ENCODE measurements at places on chromosomes 11 and 22.

- no peak for DNase-seq
Observed at GRCh38 chr22:47203554-47203991, 441.1 kb downstream of the TBC1D22A start.

- DNase-seq = no peak
Observed at GRCh38 chr22:38141217-38141973, 30.9 kb upstream of the BAIAP2L2 start.

DNA sequence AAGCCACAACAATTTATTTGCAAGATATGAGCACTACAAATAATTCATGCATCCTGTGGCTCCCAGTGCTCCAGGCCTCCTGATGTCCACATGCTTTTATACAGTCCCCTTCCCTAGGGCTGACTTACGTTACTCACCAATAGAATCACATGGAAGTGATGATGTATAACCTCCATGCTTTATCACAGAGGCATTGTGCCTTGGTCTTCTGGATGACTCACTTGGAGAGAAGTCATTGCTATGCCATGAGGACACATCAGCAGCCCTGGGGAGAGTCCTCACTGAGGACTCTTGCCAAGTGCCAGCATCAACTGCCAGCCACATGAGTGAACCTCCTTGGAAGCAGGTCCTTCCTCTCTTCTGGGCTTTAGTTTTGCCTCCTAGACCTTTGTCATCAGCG, 22.0 kb upstream of the IGSF9B start:
- no peak for DNase-seq

- DNase-seq = no peak
Observed at GRCh38 chr22:17744430-17744829, 29.8 kb downstream of the BID start.

GRCh38 chr22:32961497-32961896, 96.7 kb downstream of the SYN3 start:
- DNase-seq = no peak

GRCh38 chr11:14361951-14362350, 3.0 kb upstream of the RRAS2 start:
- no peak for DNase-seq

GRCh38 chr22:48663297-48663696, 1164.4 kb downstream of the BRD1 start:
- no peak for DNase-seq

GRCh38 chr11:85685820-85686459, at the start of gene CCDC89:
Gene CCDC89, minus strand, starts transcription at chr11:85686195. Its CDS starts 65 bp downstream, at chr11:85686130.
- DNase-seq = no peak

GRCh38 chr11:108167624-108168023, 46.3 kb downstream of the ACAT1 start:
- no peak for DNase-seq

DNA sequence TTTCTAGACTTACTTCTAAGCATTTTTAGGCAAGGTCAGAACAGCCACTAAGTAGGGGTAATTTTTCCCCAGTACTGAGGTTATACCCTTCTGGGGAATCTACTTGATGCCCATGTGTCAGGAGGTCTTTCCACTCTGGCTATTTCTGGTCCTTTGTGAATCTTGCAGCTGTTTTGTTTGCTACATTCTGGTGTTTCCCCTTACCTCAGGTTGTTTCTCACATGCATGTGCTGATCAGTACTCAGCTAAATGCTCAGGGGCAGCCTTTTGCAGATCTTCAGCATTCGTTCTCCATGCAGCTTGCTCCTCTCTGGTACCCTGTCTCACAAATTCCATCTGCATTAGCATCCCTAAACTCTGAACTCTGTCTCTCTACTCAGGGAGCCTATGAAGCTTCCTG, 303.6 kb downstream of the SOX6 start:
- DNase-seq = no peak

GRCh38 chr11:77407613-77408012, 66.3 kb downstream of the PAK1 start:
- no peak for DNase-seq

- DNase-seq = no peak
Observed at GRCh38 chr22:40023341-40023841, 28.6 kb downstream of the FAM83F start.

GRCh38 chr11:72831521-72832300, 17.5 kb downstream of the ATG16L2 start:
- peak; percentile 58 for DNase-seq

DNA sequence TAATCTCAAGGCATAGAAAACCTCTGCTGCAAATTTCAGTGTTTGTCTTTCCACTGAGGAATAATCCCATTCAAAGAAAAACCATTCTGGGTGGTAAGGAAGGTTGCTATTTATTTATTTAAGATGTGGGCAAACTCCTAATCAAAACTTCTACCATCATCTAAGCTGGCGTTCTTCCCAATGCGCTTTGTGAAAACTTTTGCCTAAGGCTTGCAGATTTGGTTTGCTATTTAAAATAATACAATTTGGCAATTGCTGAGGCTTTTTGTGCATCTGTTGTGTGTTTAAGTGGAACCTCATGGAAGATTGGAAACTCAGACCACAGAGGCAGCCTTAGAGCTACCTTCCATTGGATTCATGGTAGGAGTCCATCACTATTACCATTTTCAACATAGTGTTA, 309.0 kb downstream of the BLID start:
- DNase-seq = no peak

- DNase-seq = no peak
Observed at GRCh38 chr11:10017911-10018310, 276.1 kb downstream of the SBF2 start.

DNA sequence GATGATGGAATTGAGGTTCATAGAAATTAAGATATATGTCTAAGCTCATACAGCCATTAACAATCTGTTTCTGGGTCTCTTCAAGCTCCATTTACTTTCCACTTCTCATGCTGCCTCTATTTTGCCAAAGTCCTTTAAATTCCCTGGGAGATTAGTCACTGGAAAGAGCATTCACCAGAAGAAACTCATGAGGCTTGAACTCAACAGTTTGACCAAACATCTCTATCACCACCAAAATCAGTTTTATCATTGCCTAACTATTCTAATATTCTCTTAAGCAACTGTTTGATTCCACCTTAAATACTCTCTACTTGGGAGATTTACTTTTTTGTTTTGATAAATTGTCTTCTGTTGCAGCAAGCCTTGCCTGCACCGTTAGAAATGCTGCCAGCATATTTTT, 881.3 kb downstream of the KCNA4 start:
- no peak for DNase-seq

DNA sequence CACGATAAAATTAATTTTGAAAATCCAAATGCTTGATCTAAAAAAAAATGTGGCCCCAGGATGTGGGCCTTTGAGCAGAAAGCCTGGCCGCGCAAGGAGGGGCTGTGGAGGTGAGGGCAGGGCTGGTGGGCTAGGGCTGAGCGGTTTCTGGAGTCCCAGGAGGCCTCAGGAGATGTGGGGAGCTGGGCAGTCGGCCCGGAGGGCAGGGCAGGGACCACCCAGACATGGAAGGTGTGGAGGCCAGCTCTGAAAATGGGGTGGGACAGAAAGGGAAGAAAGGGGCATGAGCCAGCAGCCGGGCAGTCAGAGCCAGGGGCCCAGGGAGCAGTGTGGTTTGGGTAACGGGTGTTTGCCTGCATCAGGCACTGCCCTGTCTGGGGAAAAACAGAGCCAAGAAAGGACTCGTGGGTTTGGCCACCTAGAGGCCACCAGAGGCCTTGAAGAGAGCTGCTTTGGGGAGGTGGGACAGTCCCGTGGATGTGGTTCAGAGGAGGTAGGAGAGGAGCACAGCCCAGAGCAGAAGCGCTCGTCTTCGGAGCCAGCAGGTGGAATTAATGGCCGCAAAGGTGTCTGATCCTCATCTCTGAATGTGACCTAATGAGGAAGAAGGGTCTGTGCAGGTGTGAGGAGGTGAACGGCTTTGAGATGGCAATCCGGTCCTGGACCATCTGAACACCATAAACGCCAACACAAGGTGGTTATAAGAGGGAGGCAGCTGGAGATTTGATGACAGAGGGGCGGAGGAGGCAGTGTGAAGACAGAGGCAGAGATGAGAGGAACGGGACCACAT, 50.2 kb downstream of the IGF2 start:
- DNase-seq = no peak

- no peak for DNase-seq
Observed at GRCh38 chr11:74678591-74679512, 52.4 kb downstream of the CHRDL2 start.

DNA sequence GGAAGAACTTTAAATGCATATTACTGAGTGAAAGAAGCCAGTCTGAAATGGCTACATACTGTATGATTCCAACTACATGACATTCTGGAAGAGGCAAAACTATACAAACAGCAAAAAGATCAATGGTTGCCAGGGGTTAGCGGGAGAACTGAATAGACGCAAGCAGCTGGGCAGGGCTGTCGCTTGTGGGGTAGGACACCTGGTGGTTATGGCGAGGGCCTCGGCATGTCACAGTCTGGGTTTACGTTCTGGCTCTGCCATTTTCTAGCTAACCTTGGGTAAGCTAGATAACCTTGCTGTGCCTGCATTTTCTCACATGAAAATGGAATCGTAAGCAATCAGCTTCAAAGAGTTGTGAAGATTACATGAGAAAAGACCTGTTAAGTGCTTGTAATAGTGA, 55.2 kb upstream of the SYT13 start:
- DNase-seq = no peak

- DNase-seq = no peak
Observed at GRCh38 chr22:25658633-25659032, 83.4 kb upstream of the MYO18B start.

DNA sequence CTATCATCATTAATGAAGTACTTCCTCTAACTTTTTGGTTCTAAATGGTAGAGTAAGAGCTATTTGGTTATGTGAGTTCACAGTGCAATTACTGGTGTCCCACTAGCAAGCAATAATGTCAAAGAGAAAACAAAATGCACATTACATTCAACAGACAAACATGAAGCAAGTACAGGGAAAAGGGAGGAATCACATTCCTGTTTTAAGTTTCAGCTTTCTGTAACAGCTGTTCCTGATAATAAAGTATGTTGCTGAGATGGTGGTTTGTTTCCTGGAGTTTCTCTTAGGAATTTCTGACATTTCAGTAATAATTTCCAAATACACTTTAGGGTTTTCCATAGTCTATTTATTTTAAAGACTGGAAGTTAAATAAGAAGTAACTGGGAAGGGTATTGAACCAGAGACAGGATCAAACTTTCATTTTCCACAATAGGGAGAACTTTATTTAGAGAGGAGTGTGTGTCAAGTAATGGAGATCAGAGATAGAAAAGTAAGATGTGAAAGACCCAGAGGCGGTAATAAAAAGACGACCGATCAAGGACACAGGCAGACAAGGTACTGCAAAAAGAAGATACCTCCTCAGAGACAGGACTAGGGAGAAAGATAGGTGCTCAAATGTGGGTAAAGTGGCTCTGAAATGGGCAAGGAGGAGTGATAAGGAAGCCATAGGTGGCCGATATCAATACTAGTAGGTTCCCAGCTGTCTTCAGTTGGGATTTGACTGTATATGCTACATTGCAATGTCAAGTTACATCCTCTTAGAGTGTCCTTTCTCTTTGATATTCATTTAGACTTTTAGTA, 20.8 kb upstream of the CLNS1A start:
- DNase-seq = no peak

GRCh38 chr11:34261820-34262219, 96.0 kb downstream of the ABTB2 start:
- no peak for DNase-seq

DNA sequence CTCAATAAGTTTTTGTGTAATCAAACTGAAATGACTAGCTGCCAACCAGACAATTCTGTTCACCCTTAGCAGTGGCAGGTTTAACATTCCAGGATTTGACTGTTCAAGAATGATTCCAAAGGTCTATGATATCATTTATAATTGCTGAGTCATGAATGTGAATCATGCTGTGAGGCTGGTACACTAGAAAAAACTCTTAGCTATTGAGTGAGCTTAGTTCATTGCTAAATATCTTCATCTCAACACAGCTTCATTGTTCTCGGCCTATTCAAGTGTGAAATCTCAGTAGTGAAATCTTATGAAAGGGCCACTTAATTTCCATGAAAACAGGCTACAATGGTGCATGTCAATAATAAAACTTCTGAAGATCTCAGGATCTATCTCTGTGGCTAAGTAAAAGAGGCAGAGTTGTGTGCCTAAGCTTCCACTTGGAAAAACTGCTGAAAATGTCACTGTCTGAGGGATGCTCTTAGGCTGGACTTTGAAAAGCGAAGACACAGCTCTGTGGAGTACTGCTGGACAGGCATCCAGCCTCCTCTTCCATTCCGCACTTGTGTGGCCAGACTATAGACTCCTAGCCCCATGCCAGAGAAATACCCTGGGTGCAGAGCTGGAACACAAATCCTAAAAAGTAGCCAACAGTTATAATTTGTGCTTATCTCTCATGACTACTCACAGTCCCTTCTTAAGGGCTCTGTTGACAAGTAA, 12.8 kb downstream of the AQP11 start:
- no peak for DNase-seq

DNA sequence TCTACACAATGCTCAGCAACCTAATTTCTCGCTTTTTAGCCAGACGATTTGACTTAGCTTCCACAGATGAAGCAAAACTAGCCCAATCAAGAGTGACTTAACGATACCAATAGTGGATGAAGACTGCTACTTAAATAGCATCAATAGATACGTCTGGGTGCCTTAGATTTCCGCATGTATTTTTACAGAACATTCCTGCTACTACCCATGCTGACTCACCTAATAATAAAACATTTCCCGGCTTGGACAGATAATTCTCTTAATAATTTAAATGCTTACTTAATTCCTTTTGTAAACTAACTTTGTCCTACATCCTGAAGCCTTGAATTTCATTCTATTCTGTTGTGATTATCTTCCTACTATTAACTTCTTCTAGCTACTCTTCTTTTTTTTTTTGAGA, 5.2 kb upstream of the LAYN start:
- DNase-seq = no peak

GRCh38 chr11:82577246-82577645, 156.4 kb downstream of the FAM181B start:
- DNase-seq = no peak

GRCh38 chr11:57679396-57679795, 11.5 kb downstream of the ZDHHC5 start:
- no peak for DNase-seq

DNA sequence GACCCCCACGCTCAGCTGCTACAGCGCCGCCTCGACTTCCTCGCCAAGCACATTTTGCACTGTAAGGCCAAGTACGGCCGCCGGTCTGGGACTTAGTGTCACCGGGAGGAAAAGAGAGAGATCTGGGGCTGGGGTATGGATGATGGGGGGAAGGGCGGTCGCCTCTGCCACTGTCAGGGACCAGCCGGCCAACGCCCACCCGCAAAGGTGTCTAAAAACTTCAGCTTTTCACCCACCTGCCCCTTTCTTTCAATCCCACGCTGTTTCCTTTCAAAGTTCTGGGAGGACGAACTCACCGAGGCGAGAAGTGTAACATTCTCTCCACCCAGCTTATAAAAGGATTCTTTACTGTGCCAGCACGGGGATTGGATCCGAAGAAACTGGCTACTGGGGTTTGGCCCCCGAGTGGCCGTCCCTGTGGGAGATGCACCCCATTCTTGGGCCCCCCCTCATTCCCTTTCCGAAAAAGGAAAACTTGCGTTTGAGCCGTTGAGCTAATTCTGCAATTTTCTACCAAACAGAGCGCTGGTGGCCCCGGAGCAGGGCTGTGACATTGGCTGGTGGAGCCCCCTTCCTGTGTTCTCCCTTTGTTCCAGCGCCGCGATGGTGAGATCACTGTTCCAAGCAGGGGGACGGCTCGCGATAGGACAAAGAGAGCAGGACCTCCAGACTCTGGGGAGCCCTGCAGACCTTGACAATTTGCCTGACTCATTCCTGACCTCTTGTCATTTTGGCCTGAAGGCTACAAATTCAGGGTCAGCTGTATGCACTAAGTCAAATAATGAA, 1.8 kb downstream of the FJX1 start:
- DNase-seq = no peak

GRCh38 chr11:119584193-119585042, 144.6 kb downstream of the NECTIN1 start:
- DNase-seq = no peak

GRCh38 chr11:104873252-104873651, 25.0 kb downstream of the CASP12 start:
- no peak for DNase-seq
